Stimulated activated CD8-positive, alpha-beta memory T cell treated with anti-CD3 and anti-CD28 coated beads, Interleukin-15, amount 100 ng/mL, for 4 hours (primary cell): ENCODE measurements at places on chromosomes 7 and 10.

DNA sequence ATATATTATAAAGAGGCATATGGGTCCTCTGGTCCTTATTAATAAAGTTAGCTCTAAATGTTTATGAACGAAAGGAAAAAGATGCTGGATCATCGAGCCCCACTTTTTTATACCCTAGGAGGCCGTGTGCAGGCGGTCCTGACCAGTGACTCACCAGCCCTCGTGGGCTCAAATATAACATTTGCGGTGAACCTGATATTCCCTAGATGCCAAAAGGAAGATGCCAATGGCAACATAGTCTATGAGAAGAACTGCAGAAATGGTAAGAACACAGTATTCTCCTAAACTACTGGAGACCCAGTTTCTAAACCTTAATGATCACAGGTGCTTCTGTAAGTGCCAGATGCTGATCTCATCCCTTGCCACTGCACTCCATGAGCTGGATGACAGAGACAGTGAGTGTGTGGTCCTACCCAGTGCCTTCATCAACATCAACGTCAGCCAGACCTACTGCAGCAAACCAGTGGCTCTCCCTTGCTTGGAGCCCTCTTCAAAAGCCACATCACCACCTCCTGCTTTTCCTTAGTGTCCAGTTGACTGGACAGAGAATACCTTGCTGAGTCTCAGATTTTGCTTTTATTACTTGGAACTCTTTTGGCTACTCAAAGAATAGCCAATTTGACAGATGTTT is 7.6 kb downstream of the GPNMB start:
- DNase-seq = no peak

- no peak for DNase-seq
Observed at GRCh38 chr10:101834341-101834740, 9.3 kb downstream of the KCNIP2 start.

GRCh38 chr7:106779877-106780276 is 85.2 kb upstream of the PIK3CG start:
- no peak for DNase-seq

DNA sequence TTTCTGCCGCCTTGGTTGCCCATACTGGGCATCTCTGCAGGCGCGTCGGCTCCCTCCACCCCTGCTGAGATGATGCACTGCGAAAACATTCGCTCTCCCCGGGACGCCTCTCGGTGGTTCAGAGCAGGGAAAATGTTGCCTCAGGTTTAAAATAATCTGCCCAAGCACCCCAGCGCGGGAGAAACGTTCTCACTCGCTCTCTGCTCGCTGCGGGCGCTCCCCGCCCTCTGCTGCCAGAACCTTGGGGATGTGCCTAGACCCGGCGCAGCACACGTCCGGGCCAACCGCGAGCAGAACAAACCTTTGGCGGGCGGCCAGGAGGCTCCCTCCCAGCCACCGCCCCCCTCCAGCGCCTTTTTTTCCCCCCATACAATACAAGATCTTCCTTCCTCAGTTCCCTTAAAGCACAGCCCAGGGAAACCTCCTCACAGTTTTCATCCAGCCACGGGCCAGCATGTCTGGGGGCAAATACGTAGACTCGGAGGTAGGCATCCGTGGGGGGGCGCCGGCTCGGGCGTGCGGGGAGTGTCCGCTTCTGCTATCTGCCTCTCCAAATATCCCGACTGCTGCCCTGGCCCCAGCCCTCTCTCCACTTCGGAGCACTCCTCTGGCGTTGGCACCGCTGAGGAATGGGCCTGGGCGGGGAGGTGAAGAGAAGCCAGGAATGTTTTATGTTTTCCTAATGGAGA is at the start of gene CAV1:
Gene CAV1 (plus strand): TSS at position 428 of the 689 bp plus-strand sequence. CDS start 27 bp downstream, at position 455.
- DNase-seq = no peak

DNA sequence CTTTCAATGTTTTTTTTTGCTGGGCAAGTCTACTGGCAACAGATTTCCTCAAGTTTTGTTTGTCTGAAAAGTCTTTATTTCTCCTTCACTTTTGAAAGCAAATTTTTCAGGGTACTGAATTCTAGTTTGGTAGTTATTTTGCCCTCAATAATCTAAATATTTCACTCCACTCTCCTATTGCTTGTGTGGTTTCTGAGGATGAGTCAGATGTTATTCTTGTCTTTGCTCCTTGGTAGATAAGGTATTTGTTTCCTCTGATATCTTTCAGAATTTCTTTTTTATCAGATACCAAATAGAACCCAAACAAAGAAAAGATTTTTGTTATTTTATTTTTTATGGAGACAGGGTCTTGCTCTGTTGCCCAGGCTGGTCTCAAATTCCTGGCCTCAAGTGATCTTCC is 99.2 kb upstream of the MALRD1 start:
- no peak for DNase-seq
